Activated CD4-positive, alpha-beta T cell treated with anti-CD3 and anti-CD28 coated beads, Interleukin-2, amount 50 U/mL, for 48 hours (primary cell): ENCODE measurements at places on chromosomes 2 and 18.

- no peak for DNase-seq
Observed at GRCh38 chr2:13581471-13581870, 864.7 kb downstream of the TRIB2 start.

DNA sequence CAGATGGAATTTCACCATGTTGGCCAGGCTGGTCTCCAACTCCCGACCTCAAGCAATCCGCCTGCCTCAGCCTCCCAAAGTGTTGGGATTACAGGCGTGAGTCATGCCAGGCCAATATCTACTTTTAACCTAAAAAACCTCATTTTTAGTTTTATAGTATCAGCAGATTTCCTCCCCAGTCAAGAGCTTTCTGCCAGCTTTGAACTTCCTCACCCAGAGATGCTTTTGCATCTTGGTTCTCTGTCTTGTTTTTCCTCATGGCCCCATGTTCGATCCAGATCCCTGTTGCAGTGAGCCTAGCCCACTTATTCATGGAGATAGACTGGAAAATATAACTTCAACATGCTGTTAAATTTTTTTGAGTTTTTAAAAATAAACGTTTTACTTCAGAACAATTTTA, 33.1 kb upstream of the CFAP36 start:
- no peak for DNase-seq

DNA sequence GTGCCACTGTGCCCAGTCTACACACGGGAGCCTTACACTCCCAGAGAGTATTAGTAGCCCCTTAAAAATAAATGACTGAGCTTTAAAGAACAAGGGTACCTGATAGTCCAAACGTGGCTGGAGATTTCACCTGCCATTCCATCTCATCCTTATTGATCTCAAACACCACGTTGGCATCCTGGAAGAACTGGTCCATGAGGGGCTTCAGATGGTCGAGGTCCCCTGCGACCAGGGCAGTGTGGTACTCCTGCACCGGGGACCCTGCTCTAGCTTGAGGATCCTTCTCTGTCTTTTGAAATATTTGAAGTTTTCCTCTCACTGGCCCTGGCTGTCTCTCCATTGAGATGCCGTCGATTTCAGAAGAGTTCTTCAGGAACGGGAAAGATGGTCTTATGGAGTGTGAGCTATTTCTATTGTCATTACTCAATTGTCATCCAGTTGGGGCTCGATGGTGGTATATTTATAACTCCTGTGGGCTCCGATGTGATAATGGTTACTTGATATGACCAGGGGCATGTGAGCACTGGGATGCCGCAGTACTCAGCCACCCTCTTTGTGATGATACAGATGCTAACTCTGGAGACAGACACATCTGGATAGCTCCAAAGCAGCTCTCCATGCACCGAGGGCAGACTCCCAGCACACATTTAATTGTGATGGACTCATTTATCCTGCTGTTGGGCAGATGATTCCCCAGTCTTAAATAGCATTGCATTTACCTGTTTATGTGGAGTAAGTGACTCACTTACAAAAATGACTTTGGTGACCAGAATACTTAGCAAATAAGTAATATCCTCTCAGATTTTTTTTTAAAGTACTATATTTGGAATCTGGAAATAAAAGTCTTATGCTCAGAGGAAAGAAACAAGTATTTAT, 22.8 kb downstream of the ASB18 start:
- DNase-seq, result no peak

- DNase-seq, result no peak
Observed at GRCh38 chr18:56709463-56709862, 58.3 kb downstream of the WDR7 start.

DNA sequence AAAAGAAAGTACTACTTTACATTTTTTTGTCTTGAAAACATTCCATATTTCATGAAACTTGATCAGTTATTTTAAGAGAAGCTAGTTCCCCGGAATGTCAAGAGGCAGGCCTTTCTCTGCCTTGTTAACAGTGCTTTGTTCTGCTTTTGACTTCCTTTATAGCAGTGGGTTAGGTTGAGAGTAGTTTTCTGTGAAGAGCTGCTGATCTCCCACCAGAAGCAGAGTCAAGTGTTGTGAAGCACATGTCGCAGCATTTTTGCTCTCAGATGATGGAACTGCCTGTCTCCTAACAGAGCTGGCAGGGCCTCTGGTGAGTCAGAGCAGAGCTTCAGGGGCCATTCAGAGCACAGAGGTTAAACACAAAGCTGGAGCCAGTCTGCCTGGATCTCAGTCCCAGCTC, 871.8 kb downstream of the SLC4A3 start:
- no peak for DNase-seq

GRCh38 chr2:170669909-170670308, 45.2 kb upstream of the SP5 start:
- DNase-seq, result no peak

DNA sequence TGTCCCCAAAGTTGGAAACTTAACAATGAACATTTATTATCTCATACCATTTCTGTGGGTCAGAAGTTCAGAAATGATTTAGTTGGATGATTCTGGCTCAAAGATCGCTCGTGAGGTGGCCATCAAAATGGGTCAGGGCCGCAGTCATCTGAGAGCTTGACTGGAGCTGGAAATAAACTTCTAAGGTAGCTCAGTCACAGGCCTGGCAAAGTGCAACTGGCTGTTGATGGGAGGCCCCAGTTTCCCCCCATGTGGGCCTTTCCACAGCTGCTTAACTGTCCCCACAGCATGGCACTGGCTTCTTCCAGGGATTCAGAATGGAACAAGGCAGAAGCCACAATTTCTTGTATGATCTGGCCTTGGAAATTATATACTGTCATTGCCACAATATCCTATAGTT, 200.1 kb upstream of the RAB12 start:
- no peak for DNase-seq

DNA sequence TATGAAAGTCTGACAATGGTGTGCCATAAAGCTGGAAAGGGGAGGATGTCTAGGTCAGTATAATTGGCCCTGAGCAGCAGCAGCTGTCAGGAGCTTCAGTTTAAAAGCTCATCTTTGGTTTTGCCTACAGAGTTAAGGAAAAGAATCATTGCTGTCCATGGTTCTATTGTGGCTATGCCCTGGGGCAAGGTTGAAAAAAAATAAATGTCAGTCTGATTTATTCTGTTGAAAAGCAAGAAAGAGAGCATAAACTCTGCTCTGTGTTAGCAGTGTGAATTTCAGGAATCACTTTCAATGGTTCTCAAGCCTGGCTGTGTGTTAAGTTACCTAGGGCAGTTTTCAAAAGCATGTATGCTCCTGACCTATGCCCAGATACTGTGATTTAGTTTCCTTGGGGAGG, 446.7 kb downstream of the SETBP1 start:
- no peak for DNase-seq

DNA sequence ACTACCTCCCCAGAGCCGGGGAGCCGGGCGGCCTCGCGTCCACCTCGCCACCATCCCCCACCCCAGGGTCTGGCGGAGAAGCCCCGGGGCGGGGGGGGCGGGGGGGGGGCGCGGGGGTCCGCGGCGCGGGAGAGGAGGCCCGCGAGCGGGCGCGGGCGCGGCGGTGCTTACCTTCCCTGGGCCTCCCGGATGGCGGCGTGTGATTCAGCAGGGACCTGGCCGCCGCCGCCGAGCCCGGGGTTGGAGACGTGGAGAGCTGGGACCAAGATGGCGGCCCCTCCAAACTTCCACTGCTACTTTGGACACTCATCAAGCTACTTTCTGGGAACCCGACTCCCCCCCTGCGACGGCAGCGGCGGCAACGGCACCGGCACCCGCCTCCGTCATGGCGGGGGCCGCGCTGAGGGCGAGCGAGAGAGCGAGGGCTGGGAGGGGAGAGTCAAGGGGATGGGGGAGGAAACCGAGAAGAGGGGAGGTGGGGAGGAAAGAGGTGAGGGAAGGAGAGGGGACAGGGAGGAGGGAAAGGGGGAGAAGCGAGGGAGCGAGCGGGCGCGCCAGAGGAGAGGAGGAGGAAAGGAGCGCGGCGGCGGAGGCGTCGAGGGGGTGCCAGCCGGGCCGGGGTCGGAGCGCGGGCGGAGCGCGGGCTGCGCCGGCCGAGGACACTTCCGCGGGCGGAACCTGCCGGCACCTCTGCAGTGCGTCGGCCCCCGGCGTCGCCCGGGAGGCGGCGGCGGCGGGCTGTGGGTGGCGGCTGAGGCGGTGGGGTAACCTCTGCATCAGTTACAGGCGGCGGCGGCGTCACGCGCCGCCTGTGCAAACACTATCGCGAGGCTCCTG, at the start of gene TLK1:
Gene TLK1, minus strand, starts transcription at position 775 of the 837 bp plus-strand sequence. Its CDS starts 465 bp downstream, at position 310.
- DNase-seq, result peak; percentile 78

DNA sequence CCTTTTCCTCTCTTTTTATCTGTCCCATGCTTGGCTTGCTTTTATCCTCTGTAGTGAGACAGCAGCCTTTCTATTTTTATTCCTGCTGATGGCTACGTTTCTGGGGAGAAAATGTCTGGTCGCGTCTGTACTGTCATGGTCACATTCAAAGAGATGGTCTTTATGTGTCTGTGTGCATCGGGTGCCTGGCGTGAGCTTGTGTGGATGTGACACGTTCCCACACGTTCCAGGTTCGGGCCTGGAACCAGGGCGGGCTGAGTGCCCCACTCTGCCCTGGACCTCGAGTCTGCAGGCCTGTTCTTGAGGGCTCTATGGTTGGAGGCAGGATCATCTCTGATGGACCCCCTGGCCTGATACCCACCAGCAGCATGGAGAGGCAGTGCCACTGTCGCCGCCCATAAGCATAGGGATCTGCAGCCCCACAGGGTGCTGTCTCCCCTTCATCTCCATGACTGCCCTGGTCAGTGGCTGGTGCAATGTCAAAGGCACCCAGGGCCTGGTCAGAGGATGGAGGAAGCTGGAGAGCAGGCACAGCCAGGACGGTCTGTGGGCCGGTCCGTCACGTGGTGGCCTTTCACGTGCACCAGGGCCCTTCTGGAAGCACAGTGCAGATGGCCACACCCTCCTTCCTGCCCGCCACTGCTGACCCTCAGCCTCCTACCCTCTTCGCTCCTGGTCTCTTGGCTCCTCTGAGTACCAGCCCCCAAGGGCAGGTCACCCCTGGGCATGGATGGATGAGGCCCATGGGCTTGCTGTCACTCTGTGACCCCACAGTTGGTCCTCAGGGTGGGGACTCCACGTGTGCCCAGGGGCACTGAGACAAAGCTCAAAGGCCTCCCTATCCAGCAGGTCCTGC, 149.2 kb upstream of the TWIST2 start:
- no peak for DNase-seq
